ENCODE measurements at places on chromosomes 6 and 20.

GRCh38 chr6:39273406-39273821, 40.8 kb downstream of the KCNK17 start:
- no peak for DNase-seq

- DNase-seq = no peak
Measured at GRCh38 chr6:118280210-118280609, 267.9 kb upstream of the PLN start.

DNA sequence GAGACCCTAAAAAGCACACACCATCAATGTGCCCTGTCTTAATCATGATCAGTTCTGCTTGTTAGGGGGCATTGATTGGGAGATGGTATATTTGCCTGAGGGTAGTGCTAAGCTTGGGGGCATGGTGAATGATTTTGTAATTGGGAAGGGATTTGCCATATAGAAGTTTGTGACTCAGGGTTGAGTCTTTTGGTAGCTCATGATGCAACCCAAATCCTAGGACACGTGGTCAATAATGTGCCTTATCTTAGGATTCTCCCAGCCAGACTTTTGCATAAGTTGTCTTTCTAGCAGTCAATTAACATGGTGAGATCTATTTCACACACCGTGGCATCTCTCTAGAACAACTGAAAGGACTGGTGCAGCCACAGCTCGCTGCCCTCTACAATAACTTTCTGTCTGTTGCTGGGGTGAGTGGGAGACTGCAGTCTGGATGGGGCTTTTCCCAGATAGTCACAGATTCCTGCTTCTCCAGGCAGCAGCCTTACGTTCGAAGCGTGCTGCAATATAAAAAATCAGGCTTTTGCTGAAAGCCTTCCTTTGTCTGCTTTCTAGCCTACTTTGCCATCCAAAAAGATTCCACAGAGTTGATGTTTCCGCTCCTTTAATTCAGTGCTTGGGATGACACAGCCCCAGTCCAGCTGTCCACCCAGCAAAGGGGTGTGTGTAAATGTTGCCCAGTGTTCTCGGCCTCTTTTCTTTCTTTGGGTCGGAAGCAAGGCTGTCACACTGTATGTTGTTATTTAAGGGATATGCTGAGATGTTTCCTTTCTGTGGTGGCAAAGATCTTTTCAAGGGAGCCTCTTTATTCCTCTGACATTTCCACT, 58.9 kb downstream of the ID4 start:
- DNase-seq = no peak

GRCh38 chr6:116500969-116501433, 10.4 kb upstream of the CALHM5 start:
- DNase-seq = no peak

GRCh38 chr6:157162766-157163433, 160.4 kb downstream of the TMEM242 start:
- no peak for DNase-seq

- no peak for DNase-seq
Measured at GRCh38 chr6:3490625-3490980, 33.8 kb upstream of the SLC22A23 start.

GRCh38 chr6:161316531-161316930, 42.7 kb upstream of the AGPAT4 start:
- DNase-seq = no peak

GRCh38 chr6:110432285-110432900, 17.0 kb upstream of the DDO start:
- DNase-seq = no peak

Data from NCI-H1417 (cell line).